ENCODE measurements at places on chromosomes 2 and 18.

DNA sequence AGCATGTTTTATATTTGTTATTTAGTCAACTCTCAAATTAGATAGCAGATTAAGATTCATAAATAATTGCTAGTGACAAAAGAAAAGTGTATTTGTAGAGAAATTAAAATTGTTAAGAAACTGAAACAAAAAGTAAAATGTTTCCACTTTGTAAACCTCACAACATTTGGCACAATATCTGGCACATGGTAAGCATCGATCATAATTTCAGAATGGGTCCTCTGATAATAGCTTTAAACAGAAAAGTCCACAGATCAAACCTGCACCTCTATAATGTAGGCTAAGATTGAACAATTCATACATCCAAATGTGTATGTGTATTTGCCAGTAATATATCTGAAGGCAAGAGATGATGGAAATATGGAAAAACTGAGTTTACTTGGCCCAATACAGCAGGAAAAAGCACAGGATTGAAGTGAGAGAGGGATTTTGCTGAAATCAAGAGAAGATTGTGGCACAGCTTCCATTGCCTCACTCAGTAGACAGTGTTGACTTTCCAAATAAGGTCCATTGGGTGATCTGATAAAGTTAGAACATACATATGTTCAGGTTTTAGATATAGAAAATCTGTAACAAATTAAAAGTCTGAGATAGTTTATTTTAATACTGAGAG, 39.4 kb downstream of the COBLL1 start:
- DNase-seq, result no peak

DNA sequence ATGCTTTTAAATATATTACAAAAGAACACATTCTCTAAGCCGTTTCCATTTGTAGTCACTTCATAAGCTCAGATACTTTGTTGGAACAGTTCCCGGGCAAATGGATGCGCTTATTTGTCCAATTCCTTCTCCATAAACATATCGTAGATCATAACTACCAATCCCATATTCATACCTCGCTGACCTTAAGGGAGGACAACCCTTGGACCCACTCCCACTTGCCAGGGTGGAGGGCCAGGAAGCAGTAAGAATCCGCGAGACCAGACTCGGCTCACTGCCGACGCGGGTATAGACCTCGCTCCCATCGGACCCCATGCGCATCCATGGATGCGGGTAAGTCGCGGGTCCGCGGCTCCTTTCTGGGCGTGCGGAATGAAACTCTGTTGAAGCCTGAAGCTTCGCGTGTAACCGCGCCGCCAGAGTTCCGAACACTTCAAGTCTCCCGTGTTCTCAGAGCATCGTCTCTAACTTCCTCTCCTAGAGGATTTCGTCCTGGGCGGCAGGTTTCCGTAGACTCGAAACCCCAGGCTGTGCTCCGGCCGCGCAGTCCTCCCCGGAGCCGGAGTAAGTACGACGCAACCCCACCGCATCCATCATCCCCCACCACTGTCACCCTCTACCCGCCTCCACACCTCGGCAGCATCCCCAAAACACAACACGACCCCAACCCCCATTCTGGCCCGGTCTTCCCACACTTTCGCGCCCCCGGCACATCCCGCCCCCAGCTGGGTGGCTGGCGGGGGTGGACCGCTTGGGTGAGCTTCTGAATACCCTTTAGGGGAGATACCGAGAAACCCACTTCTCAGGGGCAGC, 1.1 kb downstream of the DSC3 start:
- no peak for DNase-seq

DNA sequence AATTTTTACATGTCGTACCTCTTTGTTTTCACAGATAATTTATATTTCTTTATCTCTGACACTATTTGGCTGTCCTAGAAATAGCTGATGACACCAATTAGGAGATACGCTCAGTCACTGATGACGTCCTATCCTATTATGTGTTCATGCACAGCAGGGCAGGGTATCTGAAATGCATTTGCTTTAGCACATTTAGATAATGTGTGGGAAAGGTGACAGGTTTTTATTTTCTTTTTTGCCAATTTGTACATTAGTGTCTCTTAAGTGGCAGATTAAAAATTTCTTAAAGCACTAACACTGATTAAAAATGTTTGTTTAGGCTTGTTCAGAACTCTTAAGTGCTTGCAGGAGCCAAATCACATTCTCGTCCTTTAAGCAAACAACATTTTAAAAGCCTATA, 39.7 kb downstream of the CDC42EP3 start:
- no peak for DNase-seq

- no peak for DNase-seq
Measured at GRCh38 chr18:57621246-57621604, 411 bp downstream of the NARS1 start.

DNA sequence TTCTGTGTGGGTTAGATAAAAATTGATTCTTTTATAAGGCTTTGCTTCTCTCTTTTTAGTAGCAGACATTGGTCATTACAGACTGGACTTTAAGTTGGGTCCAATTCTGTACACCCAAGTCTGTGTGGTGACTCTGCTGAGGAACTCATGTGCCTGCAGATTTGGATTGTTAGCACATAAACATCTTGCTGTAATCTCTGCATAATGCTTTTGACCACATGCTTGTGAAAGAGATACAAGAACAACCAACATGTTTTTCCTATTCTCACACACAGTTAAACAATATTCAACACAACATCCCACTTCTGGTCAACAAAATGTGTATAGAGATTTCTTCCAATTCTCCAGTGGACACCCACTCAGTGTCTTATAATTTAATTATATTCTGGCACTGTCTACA, 270.1 kb downstream of the RDH14 start:
- no peak for DNase-seq

GRCh38 chr2:240225131-240225530, 84.7 kb upstream of the OTOS start:
- DNase-seq, result no peak

DNA sequence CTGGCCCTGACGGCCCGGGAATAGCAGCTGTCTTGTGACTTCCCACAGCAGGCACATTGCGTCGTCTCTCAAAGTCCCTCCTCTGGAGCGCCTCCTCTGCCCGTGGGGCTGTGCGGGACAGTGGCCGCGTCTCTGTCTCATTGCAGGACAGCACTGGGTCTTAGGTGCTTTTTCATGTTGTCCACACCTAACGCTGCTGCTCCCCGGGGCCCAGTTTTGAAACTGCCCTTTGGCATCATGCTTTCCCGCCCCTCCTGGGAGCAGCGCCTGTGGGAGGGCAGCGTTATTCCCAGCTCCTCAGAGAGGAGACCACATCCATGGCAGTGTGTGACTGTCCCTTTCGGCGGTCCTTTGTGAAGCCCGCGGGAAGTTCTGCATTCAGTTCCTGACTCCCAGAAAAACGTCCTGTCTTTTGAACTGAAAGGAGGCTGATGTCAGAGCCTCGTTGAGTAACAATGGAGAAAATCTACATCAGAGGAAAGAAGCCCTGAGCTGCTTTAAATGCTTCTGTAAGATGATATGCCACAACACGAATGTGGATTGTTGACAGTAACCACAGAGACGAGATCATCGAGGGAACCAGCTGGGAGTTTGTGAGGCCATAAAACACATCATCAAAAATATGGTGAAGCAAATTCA, 226.0 kb downstream of the FAM210A start:
- DNase-seq, result no peak

DNA sequence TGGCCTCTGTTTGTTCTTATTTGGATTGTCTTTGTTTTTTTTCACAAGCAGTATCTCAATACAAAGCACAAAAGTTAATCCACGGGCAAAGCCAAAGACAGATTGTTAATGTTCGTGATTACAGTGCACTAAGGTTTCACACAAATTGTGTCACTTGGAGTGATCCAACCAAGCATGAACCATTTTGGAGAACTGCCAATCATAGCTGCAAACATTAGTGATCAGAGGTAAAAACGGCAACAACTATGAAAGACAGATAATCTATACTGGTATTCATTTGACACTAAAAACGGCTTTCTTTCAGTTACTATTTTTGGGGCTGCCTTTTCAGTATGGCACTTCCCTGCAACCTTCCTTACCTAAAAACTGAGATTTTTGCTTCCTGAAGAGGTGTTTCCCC, 213.1 kb upstream of the GULP1 start:
- no peak for DNase-seq

DNA sequence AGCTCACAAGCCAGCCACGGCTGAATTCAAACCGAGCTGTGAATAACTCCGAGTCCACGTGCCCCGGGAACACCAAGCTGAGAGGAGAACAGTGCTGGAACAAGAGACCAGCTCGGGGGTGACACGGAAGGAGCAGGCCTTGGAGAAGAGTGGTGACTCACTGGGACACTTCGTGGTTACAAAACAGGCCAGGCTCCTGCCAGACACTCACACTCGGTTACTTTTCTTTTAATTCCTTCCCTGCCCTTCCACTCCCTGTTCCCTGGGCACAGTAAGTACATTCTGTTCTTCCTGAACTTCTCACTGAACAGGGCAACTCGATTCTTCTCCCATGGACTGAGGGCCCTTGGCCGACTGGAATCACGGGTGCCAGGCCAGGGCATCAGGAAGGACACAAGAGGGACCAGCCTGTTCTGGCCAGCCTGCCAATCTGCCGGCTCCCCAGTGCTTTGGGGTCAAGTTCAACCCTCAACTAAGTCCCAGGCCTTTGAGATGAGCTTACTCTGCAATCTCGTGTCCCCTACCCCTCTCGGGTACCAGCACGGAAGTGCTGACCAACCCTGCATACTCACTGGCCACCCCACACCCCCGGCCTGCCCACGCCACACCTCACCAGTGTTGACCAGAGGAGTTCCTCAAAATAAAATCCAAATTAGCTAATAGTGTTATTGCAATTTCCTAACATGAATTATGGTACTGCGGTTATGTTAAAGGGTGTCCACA, 87.5 kb downstream of the TFCP2L1 start:
- DNase-seq, result no peak

- no peak for DNase-seq
Measured at GRCh38 chr2:143284087-143284675, 155.0 kb downstream of the ARHGAP15 start.

- no peak for DNase-seq
Measured at GRCh38 chr2:11411768-11412448, 54.1 kb downstream of the E2F6 start.

DNA sequence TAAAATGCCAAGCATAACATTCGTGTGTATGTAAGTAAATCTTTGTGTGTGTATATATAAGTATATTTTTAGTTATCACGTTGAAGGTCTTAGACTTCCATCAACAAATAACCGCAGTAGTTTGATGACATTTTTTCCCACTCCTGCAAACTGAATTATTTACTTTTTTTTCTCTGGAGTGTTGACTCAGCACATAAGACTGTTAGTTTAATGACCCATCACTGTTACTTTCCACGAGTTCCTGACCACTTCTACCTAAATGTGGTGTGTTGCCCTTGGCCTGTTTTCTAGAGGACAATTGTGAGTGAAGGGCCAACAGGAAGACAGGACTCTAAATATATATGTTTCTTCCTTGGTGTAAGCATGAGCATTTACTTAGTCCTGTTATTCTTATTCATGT, 71.3 kb upstream of the TXNDC2 start:
- no peak for DNase-seq

DNA sequence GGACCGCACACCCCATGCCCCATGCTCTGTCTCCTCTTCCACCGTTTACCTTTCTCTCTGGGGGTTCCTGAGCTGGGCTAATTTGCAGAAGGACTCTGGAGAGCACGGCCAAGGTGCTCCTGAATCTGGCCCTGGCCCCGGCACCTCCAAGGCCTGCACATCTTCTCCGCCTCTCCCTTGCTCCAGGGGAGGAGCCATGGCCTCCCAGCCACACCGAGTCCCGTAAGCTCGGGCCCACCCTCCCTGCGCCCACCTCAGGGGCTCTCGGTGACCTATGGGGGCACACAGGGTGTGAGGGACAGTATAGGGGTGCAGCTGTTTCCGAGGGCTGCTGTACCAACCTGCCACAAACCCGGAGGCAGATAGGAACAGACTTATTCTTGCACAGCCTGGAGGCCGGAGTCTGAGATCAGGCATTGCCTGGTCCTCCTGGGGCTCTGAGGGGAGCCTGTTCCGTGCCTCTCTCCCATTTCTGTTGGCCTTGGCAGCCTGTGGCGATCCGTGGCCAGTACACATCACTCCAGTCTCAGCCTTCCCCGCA, 127.3 kb upstream of the GPC1 start:
- DNase-seq, result no peak

DNA sequence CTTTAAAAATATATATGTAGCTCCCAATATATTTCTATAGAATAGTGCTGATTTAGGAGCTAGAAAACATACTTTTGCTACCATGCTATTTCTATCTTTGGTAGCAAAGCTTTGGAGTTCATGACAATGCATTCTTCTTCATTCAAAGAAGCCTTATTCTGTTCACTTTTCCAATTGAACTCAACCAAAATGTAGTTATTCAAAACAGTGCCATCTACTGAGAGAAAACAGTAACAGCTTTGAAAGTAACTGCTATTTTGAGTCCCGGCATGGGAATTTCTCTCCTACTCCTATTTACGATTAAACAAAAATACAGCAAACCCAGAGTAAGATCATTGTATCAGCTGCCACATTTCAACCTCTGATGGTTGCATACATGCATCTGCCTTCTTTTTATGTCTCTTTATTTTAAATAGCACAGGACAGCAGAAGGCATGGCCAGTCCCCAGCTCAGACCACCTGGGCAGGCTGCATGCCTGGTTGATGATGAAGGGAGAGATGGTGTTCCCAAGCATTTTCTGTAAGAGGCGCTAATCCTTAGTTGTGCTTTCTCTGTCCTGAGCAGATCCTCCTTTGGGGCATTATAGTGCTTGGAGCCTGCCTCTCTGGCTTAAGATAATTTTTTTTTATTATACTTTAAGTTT, 69.7 kb upstream of the SULT1C3 start:
- DNase-seq, result no peak

DNA sequence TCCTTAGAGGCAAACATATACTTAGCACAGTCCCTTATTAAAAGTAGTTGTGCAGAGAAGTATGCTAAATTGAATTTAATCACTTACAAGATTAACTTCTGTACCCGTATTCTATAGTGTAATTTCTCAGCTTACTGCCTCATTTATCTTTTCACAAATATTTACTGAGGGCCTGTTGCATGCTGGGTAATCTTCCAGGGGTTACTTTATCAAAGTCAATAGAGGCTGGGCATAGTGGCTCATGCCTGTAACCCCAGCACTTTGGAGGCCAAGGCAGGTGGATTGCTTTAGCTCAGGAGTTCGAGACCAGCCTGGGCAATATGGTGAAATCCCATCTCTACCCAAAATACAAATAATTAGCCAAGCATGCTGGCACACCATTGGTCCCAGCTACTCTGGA, 111.7 kb upstream of the RAB27B start:
- DNase-seq, result no peak

- DNase-seq, result no peak
Measured at GRCh38 chr2:217947383-217948350, 55.1 kb downstream of the TNS1 start.

DNA sequence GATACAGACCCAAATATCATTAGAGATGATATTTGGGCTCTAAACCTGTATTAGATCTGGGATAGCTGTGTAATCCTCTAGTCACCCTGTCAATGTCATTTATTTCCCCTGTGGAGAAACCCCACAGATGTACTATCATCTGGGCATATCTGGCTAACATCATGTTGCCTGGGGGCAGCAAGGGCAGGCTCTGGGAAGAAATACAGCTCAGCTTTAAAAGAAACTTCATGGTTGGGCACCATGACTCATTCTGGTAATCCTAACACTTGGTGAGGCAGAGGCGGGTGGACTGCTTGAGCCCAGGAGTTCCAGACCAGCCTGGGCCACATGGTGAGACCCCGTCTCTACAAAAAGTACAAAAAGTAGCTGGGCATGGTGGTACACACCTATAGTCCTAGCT, 282.5 kb downstream of the SLC8A1 start:
- no peak for DNase-seq

- no peak for DNase-seq
Measured at GRCh38 chr18:32714571-32715148, 58.2 kb downstream of the KLHL14 start.

Data from stimulated activated CD8-positive, alpha-beta memory T cell treated with anti-CD3 and anti-CD28 coated beads, Interleukin-12 subunit alpha, Interleukin-12 subunit beta, amount 100 ng/mL, for 1 hour (primary cell).